ENCODE measurements at places on chromosomes 13 and 19. TPM values are rescaled to one million over a fixed set of nuclear protein-coding genes. Genes with fewer than 3 reads are reported as not detected.

- no peak for DNase-seq
Measured at GRCh38 chr19:10227026-10227971, 3.8 kb downstream of the S1PR2 start.

DNA sequence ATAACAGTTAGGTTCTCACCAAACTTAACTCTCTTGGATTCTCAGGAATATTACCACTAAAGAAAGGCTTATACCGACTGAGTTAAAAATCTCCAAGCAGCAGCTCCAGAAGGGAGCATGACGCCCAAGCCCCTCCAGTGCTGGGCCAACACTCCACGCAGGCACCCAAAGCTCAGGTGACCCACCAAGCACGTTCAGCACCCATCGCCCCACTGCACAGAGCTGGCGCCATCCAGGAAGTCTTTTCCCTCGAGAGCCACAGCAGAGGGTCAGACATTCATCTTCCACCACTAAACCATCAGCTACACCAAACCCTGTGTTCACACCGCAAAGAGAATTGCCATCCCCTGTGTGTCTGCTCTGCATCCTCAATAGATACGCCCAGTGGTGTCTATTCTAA is 65.7 kb downstream of the SOX1 start:
- no peak for DNase-seq

- no peak for DNase-seq
Measured at GRCh38 chr13:80962855-80963254, 621.9 kb upstream of the SPRY2 start.

DNA sequence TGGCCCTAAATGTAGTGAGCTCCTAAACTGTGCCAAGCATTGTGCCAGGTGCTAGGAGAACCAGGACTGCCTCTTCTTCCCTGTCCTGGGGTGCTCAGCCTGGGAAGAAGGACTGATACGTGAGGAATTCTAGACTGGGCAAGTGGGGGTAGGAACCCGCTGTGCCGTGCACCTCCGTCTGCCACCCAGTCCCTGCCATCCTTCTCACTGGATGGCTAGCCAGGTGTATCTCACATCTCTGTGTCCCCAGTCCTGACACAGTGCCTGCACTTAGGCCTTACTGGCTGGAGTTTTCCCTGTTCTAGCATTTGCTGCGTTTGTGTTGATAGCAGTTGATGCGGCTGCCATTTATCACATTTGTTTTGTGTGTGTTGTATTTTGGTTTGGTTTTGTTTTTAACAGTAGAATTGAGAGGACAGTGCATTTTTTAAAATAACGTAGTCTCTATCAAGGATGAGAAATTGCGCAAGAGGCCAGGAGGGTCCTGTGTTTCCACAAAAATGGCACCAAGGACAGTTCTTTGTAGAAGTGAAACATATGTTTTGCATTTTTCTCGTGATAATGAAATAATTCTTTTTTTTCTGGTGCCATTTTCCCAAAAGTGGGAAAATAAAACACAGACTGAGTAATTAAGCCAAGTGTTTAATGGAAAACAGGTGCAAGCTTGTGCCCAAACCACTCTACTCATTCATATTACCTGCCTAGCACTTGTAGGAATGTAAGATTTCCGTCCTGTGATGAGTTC is 4.7 kb upstream of the GPR183 start:
- no peak for DNase-seq

HSH2D gene
- total RNA-seq: not detected

DNA sequence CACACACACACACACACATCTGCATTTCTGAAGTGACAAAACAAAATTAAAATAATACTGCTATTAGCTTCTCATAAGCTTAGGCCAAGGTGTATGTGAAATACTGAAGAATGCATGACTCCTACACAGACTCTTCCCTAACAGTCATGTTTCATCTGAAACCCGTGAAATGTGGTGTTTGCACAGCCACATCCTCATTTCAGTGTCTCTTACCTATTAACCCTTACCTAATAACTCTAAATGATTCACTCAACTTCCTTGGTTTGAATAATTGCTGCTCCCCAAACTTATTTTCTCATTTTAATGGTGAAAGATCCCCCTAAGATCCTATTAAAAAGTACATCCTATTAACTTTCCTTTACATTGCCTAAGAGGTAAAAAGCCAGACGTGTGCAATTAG is 117.6 kb downstream of the MIPEP start:
- no peak for DNase-seq

PRDX2 gene
- total RNA-seq: 81.7 TPM

CEACAM16 gene
- total RNA-seq: not detected

DNA sequence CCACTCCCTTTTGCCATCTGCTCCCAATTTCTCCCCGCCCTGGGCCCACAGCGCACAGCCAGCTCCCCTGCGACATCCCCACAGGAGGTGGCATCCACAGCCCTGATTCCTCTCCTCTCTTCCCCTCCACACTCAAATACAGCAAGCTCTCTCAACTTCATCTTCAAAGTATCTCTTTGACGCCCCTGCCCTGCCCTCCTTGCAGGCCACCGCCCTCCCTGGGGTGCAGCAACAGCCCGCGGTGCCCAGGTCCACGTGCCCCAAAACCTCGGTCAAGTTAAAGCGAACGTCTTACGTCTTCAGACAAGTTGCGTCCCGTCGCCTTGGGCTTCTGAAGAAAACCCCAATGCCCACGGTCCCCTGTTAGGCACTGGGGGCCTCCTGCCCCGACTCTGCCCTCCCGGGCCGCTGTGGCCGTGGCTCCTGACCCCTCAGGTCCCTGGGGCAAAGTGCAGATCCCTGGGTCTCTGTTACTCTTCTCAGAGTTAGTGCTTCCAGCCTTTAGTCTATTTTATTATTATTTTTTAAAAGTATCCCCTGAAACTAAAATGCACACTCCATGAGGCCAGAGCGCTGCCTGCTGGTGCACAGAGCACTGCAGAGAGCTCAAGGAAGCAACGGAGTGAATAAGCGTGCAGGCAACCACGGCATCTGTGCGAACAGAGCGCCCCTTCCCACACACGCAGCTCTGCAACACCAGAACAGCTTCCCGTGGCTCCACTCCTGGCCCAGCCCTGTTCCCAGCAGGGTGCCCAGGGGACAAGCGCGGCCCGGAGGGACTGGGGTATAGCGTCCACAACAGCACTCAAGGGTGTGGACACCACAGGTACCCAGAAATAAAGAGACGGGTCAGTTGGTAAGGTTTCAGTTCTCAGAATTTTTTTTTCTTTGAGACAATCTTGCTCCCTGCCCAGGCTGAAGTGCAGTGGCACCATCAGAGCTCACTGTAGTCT is 26.4 kb downstream of the IL17D start:
- DNase-seq: no peak

DNA sequence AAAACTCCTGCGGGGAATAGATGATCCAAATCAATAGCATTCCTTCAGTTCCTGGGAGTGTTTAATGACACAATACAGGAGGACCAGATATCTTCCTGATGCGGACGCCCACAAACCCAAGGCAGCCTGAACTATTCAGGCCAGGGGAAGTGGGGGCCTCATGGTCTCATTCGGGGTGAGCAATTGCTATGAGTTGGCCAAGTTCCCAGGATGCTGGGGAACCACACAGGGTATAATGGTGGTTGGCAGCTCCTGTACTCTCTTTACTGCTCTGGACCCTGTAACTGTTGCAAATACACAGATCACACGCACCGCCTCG is 401.2 kb downstream of the IRS2 start:
- peak; percentile 38 for DNase-seq

- DNase-seq: no peak
Measured at GRCh38 chr19:47514151-47514868, 553 bp downstream of the NAPA start.

PSG2 gene
- not detected for total RNA-seq

- DNase-seq: no peak
Measured at GRCh38 chr13:72204291-72204690, 337.3 kb upstream of the DACH1 start.

- DNase-seq: no peak
Measured at GRCh38 chr13:41085961-41086585, 24.8 kb downstream of the WBP4 start.

GRCh38 chr13:48161530-48162179 is 66.8 kb upstream of the MED4 start:
- no peak for DNase-seq

GRCh38 chr13:38908574-38908973 is 82.1 kb downstream of the STOML3 start:
- no peak for DNase-seq

GRCh38 chr13:37601648-37602440 is 3.3 kb upstream of the POSTN start:
- DNase-seq: no peak

DNA sequence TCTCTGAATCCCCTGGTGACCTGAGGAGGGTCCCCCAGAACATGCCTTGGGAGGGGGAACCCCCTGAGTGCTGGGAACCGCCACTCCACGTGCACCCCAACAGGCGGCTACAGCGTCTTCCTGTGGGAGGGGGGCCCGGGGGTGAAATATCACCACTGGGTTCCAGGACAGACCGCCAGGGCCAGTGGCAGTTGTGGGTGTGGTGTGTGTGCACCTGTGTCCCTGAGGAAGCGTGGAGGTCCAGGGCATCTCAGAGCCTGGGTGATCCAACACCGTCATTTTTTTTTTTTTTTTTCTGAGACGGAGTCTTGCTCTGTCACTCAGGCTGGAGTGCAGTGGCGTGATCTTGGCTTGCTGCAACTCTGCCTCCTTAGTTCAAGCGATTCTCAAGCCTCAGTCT is 4.2 kb downstream of the ADGRE5 start:
- DNase-seq: no peak

DNA sequence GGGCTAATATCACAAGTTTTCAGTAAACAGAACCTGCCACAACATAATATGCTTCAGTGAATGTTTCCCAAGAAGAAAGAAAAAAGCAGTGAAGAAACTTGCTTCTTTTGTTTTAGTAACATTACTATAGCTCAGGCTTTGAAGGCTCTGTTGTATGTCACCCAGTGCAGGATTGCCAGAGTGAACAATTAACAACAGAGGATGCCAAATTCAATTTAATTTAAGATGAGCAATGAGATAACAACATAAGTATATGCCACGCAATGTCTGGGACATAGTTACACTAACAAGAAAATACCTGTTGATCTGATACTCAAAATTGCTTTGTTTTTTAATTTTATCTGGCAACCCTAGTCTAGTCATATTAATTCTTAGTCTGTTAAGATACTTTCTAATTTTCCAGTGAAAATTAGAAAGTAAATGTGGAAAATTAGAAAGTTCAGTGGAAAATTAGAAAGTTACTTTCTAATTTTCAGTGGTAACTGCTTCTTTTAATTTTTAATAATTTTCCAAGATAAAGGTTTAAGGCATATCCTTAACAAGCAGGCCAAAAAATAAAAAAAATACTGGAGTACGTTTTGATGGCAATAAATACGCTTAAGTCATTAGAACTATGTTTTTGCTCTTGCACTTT is 336.3 kb downstream of the SLITRK6 start:
- no peak for DNase-seq

Data from Daoy (cell line).